ENCODE measurements at places on chromosomes 11 and 22. TPM values are rescaled to one million over a fixed set of nuclear protein-coding genes. Genes with fewer than 3 reads are reported as not detected.

DNA sequence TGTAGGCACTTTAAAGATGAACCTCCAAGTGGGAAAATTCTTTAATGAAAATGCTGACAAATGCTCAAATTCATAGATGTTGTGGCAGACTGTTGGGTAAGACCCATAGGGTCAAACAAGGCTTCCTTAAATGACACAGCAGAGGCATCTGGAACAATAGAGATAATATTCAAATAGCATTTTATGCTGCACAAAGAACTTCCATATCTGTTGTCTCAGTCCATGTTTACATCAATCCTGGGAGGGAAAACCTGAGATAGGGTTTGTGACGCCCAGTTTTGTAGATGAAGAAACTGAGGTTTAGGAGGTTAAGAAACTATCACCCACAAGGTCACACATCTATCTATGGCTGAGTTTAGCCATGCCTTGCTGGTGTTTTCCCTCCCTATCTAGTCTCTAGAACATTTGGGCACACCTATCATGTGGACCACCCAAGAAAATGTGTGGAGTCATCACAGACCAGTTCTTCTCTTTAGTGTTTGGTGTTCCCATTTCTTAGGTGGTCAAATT lies 106.4 kb downstream of the EHF start:
- DNase-seq: no peak

DNA sequence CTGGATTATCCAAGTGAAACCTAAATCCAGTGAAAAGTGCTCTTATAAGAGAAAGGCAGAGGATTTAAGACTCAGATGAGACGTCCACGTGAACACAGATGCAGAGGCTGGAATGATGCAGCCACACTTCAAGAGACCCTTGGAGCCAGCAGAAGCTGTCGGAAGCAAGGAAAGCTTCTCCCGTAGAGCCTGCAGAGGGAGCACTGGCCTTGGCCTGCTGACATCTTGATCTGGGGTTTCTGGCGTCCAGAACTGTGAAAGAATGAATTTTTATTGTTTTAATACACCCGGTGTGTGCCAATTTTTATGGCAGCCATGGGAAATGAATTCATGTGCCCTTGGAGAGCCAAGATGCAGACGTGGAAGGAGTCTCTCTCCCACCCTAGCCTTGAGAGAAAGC lies 407.0 kb upstream of the B3GAT1 start:
- DNase-seq: no peak

DNA sequence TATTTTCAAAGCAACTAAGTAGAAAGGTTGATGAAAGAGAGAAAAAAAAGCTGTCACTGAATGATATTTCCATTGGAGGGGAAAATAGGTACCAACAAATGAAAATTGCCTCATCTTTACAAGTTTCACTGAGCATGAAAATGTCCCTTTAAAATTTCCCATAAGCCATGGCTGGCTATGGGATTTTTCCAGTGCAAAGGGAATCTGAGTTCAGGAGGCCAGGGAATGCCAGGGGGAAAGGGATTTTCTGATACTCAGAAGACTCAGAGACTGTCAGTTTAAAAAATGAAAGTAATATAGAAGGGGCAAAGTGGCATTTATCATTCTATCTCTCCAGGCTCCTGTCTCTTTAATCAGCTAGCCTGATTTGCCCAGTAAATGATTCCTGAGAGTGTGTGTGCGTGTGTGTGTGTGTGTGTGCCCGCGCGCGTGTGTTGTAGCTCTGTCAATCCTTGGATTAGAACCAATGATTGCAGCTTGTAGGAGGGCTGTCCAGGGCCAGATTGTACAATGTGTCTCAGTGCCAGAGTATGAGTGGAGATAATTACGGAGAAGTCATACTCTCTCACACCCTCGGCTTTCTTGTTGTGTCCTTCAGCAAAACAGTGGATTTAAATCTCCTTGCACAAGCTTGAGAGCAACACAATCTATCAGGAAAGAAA lies at the start of gene NTM:
Gene NTM (plus strand): TSS at position 526 of the 662 bp plus-strand sequence.
- DNase-seq: peak; percentile 35

- DNase-seq: no peak
These were observed 751 bp downstream of the FIBIN start for GRCh38 chr11:26994631-26995095.

- DNase-seq: no peak
These were observed 13.4 kb upstream of the ST14 start for GRCh38 chr11:130145975-130146776.

- DNase-seq: no peak
These were observed 191.1 kb downstream of the NTM start for GRCh38 chr11:131561501-131561900.

DNA sequence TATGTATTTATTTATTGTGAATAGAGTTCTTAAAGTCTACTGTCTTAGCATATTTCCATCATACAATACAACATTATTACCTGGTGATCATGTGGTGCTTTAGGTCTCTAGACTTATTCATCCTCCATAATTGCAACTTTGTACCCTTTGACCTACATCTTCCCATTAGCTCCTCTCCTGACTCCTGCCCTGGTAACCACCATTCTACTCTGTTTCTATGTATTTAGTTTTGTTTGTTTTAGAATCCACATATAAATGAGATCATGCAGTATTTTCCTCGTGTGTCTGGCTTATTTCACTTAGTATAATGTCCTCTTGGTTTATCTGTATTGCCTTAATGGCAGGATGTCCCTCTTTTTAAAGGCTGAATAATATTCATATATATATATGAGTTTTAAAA lies 22.7 kb downstream of the NCAM1 start:
- DNase-seq: no peak

DNA sequence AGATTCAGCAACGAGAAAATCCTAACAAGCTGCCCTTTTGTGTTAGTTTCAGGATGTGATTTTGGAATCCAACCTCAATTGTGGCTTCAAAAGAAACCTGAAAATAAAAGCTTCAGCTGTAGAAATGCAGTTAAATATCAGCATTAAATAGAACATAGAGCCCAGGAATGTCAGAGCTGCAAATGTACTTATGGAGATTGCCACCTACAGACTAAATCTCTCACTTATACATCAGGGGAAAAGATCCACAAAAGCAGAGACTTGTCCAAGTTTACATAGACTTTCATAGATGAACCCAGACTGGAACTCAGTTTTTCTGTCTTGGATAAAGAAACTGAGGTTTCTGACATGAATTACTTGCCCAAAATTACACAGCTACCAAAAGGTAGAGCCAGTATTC lies 446.6 kb downstream of the DLG2 start:
- DNase-seq: no peak

DNA sequence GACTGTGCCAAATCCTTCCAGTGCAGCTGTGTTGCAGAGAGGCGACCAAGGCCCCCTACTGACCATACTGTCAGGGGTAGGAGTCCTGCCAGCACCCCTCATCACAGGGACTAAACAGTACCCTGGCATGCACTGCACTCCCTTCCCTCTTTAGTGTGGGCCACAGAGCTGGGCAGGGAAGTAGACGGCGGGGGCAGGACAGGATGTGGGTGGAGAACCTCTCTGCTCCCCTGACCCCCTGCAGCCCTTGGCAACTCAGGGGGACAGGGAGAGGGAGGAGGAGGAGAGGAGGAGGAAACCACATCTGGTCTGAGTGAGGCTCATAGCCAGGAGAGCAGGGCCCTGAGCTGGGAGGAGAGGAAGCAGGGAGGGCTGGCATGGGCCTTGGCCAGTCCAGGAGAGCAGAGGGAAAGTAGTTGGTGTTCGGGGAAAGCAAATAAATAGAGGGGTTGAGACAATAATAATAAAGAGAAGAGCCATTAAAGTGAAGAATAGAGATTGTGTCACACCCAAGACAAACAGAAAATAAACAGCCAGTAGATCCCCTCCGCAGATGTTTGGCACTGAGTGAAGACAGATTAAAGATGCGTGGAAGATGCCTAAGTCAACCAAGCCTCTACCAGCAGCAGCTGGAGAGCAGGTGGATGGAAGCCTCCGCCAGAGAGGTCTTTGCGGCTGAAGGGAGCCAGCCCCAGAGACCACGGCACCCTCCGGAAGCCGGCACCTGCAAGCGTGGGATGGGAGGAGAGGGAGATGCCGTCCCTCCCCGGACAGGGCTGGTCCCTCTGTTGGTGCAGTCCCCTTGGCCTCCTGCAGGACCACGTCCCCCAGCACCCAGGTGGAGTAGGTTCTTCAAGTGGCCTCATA lies 61.5 kb downstream of the RPUSD4 start:
- no peak for DNase-seq

DNA sequence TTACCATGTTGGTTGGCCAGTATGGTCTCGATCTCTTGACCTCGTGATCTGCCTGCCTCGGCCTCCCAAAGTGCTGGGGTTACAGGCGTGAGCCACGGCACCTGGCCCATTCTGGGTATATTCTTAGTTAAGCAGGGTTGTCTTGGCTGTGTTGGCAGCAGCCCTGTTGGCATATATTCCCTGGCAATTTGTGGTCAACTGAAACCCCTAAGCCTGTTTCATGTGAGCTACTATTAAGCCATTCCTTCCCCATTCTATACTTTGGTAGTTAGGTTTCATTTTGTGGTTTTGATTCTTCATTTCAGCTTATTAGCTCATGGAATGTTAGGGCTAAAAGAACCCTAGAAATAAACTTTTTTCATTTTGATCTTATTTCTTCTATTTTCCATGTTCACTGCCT lies 22.2 kb upstream of the IL18BP start:
- no peak for DNase-seq

- no peak for DNase-seq
These were observed 91.9 kb upstream of the DRD2 start for GRCh38 chr11:113567097-113567496.

DNA sequence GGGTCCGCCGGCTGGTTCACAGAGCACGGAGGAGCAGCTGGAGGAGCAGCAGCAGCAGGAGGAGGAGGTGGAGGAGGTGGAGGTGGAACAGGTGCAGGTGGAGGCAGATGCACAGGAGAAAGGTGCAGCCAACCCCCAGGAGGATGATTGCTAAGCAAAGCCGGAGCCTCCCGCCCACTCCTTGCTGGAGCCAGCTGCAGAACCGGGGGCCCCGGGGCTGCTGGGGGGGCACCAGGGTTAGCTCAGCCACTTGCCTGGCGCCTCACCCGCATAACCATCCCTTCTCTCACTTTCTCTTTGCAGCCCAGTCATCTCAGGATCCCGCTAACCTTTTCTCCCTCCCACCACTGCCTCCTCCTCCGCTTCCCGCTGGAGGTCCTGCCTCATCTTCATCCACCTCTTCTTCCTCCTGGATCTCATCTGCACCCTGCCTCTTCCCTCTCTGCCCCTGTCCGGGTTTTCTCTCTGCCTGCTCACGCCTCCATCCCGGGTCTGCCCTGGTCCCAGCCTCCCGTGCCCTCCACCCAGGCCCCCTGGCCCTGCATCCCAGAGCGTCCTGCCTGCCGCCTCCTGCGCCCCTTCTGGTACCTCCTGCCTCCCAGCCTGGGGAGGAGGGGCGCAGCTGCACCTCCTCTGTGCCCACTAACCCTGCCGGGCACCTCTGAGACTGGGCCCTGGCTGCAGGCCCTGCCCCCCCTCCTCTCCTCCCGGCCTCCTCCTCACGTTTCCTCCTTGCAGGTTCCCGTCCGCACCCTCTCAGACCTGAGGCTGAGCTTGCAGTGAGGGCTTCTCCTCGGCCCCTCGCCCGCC lies 9.5 kb downstream of the KCTD17 start:
- DNase-seq: no peak

DNA sequence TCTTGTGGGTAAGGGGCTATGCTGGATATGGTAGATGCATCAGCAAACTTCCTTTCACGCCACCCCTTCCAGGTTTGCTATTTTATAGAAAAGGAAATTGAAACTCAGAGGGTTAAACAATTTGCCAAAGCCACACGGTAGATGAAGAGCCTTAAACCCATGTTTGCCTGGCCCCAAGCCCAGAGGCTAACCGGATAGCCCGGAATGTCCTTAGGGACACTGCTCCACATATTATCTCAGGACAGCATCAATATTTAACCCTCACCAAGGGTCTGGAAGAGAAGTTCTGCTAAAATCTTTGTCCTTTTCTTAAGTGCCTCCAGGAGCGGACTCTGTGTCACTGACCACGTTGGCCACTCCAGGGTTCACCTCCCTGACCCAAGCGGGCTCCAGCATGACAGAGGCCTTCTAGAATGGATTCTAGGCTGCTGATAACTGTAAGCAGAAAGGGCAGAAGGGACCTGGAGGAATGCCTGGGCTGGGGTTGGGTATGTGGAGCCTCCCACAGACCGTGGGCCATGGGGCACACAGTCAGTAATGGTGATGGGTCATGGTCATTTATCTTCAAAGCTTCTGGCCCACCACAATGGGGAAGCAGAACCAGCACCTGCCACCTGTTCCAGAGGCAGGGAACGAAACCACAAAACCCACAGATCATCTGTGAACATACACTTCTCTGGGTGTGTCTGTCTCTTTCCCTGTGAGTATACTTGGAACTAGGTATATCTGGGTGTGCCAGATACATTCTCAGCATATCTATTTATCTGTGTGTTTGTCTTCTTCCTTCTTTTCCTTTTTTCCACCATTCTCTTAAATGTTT lies 5.4 kb upstream of the TMEM86A start:
- no peak for DNase-seq

- no peak for DNase-seq
These were observed 34.2 kb upstream of the PRR5 start for GRCh38 chr22:44667829-44668189.

GRCh38 chr22:38417252-38418060 lies 37.5 kb downstream of the KCNJ4 start:
- no peak for DNase-seq

DNA sequence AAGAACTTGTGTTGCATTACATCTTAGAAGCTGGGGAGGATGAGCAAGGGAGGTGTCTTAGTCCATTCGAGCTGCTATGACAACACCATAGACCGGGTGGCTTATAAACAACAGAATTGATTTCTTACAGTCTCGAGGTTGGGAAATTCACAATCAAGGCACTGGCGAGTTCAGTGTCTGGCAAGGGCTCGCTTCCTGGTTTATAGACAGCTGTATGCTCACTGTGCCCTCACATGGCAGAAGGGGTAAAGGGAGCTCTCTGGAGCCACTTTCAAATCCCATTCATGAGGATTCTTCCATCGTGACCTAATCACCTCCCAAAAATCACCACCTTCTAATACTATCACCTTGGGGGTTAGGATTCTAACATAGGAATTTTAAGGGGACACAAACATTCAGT lies 150.0 kb upstream of the NECTIN1 start:
- DNase-seq: no peak

DNA sequence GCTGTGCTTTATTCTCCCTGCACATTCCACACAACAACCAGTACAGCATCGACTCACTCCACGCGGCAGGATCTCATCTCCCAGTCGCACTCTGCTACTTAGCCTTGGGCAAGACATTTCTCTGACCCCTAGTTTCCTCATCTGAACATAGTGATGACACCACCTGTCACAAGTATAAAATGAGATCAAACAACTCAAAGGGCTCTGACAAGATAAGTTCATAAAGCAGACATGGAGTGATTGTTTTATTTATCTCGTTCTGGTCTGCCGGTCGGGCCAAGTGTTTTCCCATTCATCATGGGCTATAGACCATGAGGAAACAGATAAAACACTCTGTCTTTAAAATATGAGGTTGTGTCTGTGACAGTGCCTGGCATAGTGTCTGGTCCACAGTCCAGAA lies 35.0 kb downstream of the DSCAML1 start:
- no peak for DNase-seq

- DNase-seq: no peak
These were observed 57.0 kb downstream of the GDPD4 start for GRCh38 chr11:77244277-77245027.

GRCh38 chr11:12376259-12377081 lies 901 bp upstream of the PARVA start:
- no peak for DNase-seq

CBLIF gene
- not detected for polyA plus RNA-seq

SLC37A2 gene
- polyA plus RNA-seq: 2.0 TPM

ARHGAP8 gene
- polyA plus RNA-seq: 51.0 TPM

PANX3 gene
- polyA plus RNA-seq: not detected

MMP12 gene
- polyA plus RNA-seq: 4.3 TPM

COX8A gene
- polyA plus RNA-seq: 345 TPM

HEPHL1 gene
- not detected for polyA plus RNA-seq
